ENCODE measurements at places on chromosomes 3 and 15.

DNA sequence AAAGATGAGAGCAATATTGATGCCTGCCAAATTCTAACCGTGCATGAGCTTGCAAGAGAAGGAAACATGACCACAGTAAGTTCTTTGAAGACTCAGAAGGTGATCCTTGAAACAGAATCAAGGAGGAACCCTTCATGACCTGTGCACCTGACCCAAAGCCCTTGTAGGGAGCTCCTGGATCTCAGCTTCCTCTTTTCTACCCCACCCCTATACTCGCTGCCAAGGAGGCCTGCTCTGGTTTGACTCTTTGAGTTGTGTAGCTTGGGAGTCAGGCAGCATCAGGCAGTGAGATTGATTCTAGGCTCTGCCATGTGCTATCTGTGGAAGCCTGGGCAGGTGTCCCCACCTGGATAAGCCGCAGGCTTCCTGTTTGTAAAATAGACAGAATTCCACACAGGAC is 10.6 kb downstream of the TTC21A start:
- no peak for DNase-seq

- no peak for DNase-seq
Observed at GRCh38 chr15:64970698-64971097, 19.0 kb downstream of the SPG21 start.

GRCh38 chr3:161266731-161267150 is 45.6 kb downstream of the NMD3 start:
- DNase-seq = no peak

DNA sequence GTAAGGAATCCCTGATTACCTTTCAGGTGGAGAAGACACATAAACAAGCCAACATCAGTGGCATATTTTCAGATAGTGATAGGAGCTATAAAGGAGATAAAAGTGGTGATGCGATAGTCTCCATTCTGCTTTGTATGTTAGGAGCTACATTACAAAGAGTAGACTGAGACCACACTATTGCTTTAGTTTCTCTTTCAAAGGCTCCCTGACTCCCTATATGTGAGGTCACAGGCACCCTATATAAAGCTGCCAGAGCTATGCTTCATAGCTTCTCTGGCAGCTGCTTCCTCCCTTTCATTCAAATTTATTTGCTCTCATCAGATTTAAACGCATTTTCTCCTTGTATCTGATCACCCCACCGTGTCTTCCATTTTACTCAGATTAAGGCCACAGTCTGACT is 466.6 kb downstream of the IL5RA start:
- DNase-seq = no peak

GRCh38 chr3:122668930-122669730 is 11.5 kb upstream of the PARP14 start:
- DNase-seq = no peak
